ENCODE measurements at places on chromosomes 11 and 22.

GRCh38 chr11:131694526-131695424, 324.4 kb downstream of the NTM start:
- peak; percentile 25 for DNase-seq

DNA sequence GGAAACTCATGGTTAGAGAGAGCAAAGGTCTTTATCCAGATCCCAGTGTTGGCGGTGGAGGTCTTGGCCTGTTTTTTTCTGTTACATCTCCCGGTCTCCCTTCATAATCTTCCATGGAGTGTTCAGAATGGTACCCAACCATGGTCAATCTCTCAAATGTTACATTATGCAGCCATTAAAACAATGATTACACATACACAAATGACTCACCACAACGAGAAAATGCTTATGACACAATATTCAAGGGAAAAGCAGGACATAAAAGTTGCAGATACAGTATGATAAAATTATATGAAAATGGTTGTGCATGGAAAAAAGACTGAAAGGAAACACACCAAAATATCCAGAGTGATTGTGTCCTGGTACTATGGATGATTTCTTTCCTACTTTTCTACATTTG, 17.8 kb upstream of the CSNK1E start:
- no peak for DNase-seq

GRCh38 chr11:38577769-38578168, 1979.7 kb upstream of the RAG2 start:
- DNase-seq = no peak

DNA sequence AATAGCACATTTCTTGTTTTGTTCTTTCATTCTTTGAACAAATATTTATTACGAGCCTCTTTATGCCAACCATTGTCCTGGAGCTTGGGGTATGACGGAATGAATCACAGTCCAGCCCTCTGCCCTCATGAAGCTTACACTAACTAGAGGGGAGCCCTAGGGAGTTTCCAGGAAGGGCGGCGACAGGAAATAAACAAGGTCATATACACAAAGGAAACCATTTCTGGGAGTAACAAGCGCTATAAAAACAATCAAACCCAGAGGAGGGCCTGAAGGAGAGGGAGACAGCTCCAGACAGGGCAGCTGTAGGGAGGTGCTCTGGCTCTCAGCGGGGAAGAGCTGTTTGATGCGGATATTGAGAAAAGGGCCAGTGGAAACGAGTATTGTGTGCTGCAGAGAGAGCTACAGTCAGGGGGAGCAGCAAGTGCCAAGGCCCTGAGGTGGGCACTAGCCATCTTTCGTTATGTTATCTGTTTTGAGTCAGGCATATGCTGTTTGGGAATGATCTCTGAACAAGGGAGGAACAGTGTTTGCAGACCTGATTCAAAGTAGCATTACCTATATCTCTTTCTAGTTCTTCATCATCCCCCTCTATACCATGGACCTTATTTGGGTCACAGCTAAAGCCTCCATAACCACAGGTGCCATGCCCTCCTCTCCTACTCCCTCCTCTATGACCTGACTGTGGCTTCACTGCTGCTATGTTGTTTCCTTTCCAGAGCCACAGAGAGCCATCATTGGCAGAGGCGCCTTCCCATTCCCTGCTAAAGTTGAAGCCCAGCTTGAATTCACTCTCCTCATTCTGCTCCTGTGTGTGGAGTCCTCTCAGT, 15.3 kb upstream of the ZBTB16 start:
- no peak for DNase-seq

GRCh38 chr11:131899950-131900580, 529.6 kb downstream of the NTM start:
- no peak for DNase-seq

DNA sequence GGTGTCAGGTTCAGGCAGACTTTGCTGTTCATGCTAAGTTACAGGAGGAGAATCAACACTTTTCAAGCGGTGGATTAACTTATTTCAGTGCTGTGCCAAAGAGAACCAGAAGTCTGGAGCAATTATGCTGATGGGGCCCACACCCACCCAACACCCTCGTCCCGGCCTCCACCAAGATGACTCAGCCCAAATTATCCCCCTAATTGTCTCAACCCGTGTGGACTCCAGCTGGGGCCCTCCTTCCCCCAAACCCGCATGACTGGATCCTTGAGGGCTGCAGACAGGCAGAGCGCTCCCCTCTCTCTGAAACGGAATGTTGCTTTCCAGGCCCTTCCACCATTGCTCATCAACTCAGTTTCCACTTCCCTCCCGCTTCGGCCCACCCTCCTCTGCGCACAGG, 34.6 kb upstream of the MN1 start:
- DNase-seq = no peak

- no peak for DNase-seq
Measured at GRCh38 chr11:80958361-80958760, 1517.5 kb upstream of the TENM4 start.

DNA sequence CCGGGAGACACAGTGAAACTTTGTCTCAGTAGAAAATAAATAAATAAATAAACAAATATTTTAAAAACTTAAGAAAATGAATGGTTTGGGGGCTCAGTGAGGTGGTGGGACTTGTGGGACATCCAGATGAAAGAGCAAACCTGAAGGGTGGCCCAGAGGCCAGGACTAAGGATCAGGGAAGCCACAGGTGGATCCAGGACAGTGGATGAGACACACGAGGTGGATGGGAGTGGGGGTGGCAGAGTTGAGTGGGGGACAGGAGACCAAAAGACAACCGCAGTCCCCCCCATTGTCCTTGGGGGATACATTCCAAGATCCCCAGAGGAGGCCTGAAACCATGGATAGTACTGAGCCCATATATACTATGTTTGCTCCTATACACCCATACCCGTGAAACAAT, 7.1 kb downstream of the RFPL1 start:
- no peak for DNase-seq

DNA sequence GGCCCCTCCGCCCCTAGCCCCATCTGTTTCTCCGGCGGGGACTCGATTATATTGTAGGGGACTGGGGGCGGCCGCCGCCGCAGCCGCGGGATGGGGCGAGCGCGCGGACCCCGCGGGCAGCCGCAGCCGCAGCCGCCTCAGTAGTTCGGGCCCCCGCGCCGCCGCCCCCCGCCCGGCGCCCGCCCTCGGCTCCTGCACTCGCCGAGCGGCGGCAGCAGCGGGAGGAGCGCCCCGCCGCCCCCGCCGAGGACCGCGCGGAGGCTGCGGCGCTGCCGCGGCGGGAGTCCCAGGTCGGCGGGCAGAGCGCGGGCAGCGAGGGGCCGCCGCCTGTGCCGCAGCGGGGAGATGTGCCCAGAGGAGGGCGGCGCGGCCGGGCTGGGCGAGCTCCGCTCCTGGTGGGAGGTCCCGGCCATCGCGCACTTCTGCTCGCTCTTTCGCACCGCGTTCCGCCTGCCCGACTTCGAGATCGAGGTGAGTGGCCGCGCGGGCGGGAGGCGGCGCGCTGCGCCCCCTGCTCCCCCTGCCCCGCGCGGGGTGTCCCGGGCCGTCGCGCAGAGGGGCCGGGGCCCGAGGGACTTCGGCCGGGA, at the start of gene CECR2:
Gene CECR2 (plus strand): TSS at position 22 of the 587 bp plus-strand sequence. CDS start 324 bp downstream, at position 346.
- DNase-seq = no peak

DNA sequence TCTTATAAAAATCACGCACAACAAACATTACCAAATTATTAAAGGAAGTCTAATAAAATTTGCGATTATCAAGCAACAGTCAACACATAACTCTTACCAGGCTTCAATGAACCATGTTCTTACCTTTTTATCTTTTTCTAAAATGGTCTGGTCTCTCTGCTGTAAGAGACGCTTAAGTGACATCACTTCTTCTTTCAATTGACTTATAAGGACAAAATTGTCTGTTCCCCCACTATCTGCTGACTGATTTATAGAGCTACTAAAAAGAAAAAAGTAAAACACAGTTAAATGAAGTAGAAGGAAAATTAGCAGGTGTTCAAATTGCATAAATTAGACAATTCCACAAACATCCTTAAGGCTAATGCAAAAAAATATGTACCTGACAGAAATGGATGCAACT, 10.9 kb downstream of the FAM76B start:
- no peak for DNase-seq
